HuH-7.5 (cell line): ENCODE measurements at places on chromosomes 2 and 18.
A peak's percentile ranks its signal among the peaks of the same experiment; 100 is the strongest.

GRCh38 chr2:202705446-202706020 lies 70.8 kb downstream of the FAM117B start:
- DNase-seq, result no peak

GRCh38 chr2:102016399-102016955 lies 24.7 kb downstream of the IL1R2 start:
- DNase-seq, result no peak

DNA sequence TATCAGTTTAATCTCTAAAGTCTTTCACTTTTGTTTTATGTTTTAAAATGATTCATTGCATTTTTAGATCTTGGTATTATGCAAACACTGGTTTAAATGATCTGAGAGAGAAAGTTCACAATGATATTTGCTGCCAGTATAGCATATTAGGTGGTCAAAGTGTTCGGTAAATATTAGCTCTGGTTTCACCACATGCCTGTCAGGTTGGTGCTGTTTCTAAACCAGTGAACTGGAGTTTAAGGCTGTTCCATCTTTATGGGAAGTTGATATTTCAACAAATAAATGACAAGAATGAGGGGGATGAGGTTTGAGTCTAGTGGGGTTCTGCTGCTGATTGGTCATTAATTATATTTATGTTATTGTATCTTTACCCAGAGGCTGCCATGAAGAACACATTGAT lies 436.4 kb downstream of the DCDC2C start:
- DNase-seq, result no peak

DNA sequence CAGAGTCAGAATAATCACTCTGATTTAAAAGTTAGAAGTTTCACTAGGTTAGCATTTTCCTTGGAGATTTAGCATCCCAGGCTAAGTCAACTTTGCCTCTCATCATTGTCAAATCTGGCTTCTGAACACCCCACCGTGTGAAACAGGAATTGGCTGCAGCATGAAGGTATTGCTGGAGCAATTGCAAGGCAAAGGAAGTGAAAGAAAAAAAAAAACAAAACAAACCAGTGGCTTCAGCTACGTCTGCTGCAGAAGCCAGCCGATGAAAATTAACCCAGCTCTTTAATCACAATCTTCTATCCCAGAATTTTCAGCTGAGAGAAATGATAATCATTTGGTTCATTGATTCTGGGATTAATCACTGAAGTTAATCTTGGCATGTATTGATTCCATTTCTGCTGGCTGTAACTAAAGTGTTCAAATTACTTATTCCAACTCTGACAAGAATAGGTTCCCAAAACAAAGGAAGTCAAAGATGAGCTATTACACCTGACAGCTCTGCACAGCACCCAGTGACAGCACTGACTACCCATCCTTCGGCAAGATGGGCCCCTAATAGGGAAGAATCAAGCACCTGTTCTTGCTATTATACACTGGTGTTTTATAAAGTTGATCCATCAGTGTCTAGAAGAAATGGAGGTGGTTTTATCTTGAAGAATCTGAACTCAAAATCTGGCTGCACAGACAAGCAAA lies 42.7 kb upstream of the REG3G start:
- no peak for DNase-seq

DNA sequence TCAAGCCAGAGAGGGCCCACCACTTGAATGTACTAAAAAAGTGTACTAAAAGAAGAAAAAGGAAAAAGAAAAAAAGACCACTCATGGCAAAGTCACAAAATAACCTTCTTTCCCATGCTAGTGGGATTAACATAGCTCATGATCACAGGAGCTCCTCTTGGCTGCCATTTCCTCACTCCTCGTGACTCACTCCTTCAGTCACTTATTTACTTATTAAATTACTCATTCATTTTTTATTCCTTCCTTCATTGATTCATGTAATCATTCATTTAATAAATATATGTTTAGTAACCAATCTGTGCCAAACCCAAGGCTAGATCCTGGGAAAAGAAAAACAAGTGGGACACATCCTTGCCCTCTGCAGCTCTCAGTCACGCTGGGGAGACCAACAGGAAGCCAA lies 300.5 kb downstream of the INSIG2 start:
- DNase-seq, result no peak

DNA sequence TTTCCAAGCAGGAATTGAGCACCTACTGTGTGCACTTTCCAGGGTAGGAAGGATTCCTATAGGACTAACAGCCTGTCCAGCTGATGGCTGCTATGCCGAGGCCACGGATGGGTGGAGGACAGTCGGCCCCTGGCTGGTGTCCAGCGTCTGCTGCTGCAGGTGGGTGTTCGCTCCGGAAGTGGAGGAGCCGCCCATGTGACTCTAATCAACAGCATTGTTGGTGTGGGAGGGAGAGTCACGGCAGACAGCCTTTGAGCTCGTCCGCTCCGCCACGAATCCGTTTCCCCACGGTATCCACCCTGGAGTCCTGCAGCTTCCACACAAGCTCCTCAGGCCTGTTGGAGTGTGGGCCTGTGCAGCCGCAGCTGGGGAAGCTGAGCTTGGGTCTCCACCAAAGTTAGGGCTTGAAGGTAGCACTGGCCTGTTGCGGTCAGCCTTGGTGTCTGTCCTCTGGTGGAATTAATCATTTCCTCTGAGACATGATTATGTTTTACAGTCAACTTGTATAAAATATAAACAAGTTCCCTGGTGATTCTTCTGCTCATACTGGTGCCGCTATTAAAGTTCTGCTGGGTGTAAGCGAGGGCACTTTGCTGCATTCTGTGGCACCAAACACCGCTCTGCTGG lies 185.9 kb upstream of the TPO start:
- DNase-seq, result no peak

DNA sequence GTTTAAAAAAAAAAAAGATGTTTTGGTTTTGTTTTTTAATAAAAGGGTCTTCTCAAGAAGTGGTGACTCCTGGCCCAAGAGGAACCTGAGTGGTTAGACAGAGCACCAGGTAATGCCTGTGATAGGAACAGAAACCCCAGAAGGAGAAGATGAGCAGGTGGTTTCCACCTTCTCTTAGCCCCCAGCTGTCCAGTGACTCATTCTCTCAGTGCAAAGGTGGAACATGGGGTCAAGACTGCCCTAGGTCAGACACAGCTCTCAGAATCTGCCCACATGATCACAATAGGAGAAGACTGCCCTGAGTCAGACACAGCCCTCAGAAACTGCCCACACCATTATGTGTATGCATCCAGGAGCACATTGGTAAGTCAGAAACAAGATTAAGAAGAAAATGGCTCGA lies 61.8 kb downstream of the TBC1D8 start:
- no peak for DNase-seq

GRCh38 chr2:236552212-236552542 lies 17.4 kb upstream of the ACKR3 start:
- no peak for DNase-seq

DNA sequence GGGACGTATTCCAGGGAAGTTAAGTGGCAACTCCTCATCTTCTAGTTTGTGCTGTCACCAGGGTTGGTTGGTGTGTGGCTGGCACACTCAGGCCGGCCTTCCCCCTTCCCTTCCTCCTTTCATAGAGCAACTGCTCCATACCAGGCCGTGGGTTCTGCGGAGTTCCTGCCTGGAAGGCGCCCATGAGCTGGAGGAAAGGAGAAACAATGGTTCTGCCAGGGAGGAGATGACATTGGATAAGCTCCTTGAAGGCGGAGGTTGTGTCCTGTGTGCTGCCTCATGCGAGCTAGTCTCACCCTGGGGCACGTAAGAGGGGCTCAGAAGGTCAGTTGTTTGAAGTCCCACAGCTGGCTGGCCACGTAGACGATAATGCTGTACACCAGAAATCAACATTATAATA lies 19.2 kb downstream of the ASAP2 start:
- DNase-seq, result no peak

DNA sequence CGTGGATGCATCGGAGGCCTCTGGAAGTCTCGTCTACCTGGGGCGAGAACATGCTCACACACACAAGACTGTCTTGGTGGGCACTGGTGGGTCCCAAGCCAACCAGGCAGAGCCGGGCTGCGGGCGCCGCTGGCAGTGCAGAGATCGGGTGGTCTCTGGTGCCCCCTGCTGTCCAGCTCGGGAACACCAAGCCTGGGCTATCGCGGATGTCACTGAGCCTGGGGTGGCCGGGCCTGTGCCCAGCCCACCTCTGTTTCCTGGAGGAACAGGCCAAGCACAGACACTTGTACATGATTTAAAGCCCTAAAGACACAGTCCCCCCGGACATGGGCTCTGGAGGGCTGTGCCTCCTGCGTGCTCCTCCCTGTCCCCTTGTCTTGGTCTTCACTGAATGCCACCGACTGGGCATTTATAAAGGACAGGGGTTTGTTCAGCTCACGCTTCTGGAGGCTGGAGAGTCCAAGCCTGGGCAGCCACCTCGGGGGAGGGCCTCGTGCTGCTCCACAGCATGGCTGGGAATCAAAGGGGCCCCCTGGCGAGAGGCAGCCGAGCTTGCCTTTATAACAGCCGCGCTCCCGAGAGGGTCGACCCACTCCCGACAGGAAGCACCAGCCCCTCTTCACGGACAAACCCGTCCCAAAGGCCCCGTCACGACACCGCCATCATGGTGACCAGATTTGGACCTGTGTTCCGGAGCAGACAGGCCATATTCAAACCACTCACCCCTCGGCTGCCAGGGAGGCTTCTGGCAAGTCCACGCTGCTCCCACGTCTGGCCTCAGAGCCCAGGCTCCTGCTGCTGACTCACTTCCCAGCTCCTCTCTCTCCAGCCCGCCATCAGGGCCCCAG lies 3.6 kb upstream of the OTOS start:
- peak; percentile 86 for DNase-seq

DNA sequence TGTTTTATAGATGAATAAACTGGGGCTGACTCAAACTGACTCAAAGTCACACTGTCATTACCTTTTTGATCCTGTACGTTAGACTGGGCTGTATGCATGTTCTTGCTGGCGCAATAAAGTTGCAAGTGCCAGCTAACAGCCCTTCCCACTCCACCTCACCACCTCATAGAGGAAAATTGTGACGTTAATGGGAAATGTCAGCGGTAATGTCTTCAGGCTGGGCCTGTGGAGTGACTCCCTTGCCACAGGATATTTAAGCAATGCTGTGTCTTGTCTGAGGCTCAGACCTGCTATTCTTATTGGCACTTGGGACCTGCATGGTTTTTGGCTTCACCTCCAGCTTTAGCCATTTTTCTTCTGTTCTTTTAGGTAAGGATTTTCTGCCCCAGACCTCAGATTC lies 25.2 kb upstream of the CASP10 start:
- no peak for DNase-seq

DNA sequence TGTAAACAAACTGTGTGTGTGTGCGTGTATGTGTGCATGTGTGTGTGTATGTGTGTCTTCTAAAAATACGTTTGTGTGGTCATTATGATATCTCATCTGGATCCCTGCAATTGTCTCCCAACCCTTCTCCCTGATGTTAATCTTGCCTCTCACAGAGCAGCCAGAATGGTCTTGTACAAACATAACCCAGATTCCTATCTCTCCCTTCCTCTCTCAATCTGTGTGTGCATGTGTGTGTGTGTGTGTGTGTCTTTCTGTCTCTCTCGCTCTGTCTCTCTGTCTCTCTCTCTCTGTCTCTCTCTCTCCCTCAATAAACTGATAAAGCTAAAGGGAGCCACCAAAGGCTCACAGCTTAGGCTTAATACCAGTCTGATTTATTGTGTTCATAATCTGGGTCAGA lies 210.8 kb downstream of the PAX3 start:
- no peak for DNase-seq

GRCh38 chr2:190973726-190974628 lies 40.0 kb downstream of the STAT1 start:
- no peak for DNase-seq

DNA sequence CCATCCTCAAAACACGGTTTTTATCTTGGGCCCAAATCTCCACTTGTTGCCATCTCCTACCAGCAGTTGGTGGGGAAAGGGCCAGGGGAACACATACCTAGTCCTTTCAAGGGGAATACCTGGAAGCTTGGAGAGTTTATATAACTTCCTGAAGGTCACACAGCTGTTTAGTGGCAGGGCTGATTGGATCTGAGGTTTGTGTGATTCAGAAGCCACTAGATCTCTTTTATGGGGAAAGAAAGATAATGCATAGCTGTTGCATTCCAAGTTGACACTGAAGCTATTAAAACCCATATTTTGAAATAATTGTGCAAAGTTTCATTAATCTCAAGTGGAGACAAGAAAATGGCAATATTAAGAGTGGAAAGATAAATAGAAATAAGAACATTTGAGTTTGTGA lies 134.2 kb downstream of the PLCL1 start:
- no peak for DNase-seq

- DNase-seq, result no peak
Measured at GRCh38 chr18:55232506-55232905, 273.2 kb upstream of the CCDC68 start.

DNA sequence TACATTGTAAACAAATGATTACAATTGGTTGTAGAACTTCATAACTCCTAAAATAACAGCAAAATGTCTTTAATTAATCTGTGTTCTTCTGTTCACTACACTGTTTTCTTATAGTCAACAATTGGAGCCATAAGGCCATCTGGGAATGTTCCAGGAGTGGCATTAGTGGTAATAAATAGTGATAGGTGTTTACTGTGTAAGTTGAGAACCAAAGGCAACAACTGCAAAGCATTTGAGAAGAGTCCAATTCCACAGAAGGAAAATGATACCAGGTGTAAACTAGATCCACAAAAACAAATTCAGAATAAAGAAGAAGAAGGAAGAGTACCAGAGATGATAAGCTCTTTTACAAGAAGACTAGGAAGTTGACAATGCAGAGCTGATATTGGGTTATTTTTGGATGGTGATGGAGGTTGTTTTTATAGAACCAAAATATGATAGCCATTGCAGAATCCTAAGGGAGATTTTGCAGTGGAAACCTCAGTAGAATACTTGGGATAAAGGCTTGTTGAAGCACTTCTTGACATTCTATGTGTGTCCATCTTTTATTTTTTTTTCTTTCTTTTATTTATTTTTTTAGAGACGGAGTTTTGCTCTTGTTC lies 52.9 kb downstream of the ANTXR1 start:
- no peak for DNase-seq

DNA sequence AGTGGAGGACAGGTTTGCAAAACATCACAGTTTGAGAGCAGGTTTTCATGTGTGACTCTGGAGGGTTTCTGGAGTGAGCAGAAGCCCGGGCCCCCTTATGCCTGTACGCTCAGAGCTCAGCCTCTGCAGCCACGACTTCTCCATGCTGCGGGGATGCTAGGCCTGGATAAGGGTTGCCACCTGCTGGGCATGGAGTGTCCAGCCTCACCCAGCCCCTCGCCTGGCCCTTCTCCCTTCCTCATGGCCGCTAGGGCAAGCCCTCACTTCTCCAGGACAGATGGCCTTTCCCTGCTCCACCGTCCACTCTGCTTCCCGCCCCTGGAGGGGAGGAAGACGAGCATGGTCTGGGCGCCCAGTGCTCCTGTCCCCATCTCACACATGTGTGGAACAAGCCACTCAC lies 318.7 kb downstream of the GBX2 start:
- no peak for DNase-seq
